ENCODE measurements at places on chromosomes 6 and 20.

DNA sequence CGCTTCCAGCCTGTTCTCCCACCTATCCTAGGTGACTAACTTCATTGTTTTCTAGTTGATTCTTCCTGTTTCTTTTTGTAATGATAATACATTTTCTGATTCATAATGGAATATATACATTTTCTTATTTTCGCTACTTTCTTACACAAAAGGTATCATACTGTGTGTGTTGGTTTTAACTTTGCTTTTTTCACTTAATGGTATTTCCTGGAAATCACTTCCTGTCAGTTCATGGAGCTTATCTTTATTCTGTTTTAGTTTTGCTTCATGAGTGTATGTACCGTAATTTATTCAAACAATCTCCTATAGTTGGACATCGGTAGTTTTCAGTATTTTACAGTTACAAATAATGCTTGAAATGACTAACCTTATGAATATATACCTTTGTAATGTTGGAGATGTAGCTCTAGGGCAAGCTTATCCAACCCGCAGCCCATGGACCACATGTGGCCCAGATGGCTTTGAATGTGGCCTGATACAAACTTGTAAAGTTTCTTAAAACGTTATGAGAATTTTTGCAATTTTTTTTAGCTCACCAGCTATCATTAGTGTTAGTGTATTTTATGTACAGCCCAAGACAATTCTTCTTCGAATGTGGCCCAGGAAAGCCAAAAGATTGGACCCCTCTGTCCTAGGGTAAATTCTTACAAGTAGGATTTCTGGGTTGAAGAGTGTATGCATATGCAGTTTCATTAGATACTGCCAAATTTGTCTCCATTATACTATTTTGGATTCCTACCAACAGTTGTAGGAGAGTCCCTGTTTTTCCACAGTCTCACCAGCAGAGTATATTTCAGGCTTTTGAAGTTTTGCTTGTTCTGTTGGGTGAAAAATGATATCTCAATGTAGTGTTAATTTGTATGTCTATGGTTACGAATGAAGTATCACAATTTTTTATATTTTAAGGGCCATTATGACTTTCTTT lies 16.7 kb downstream of the TRMT11 start:
- no peak for DNase-seq

DNA sequence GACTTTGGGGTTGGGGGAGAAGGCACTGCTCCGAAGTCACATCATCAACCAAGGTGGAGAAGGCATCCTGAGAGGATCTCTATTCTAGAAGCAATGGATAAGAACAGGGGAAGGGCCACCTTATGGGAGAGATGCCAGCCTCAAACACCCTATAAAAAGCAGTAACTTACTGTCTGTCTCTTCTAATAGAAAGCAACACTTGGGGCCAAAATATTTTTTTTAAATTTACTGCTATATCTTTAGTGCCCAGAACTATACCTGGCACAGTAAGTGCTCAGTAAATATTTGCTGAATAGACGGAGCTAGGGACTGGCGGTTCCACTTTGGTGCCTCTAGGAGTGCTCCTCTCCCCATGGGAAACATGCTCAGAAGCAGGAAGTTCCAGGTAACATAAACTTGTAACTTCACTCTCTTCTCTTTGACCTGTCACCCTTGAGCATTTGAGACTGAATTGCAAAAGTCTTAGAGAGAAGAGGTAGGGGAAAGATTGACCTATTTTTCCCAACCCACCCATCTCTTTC lies 807 bp upstream of the OTOR start:
- no peak for DNase-seq

GRCh38 chr6:170004585-170005210 lies 253.3 kb downstream of the ERMARD start:
- no peak for DNase-seq

- no peak for DNase-seq
Observed at GRCh38 chr6:56593801-56594318, 48.8 kb downstream of the DST start.

GRCh38 chr6:4637691-4638433 lies 138.3 kb upstream of the CDYL start:
- DNase-seq, result no peak

- DNase-seq, result no peak
Observed at GRCh38 chr20:54668271-54669039, 193.1 kb downstream of the DOK5 start.

DNA sequence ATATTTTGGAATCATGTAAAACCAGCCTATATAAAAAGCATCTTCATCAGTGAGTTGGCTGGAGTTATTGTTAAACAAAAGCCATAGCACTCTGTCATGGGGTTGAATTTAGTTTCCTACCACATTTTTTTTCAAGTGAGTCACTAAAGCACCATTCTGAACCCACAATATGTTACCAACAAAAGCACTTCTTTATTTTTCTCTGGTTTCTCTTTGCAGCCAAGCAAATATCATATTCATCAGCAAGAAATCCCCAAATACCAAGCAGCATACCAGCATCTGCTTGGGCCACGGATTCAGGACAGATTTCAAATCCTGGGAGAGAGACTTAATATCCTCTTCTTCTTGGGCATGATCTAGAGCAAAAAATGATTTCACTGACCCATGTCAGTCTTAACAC lies 441.4 kb downstream of the BCKDHB start:
- no peak for DNase-seq
